ENCODE measurements at places on chromosomes 3 and 15.
A peak's percentile ranks its signal among the peaks of the same experiment; 100 is the strongest.

DNA sequence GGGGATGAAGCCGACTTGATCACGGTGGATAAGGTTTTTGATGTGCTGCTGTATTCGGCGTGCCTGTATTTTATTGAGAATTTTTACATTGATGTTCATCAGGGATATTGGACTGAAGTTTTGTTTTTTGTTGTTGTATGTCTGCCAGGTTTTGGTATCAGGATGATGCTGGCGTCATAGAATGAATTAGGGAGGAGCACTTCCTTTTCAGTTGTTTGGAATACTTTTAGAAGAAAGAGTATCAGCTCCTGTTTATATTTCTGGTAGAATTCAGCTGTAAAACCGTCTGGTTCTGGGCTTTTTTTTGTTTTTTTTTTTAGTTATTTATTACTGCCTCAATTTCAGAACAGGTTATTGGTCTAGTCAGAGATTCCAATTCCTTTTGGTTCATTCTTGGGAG is 93.7 kb downstream of the SLC25A26 start:
- no peak for DNase-seq

DNA sequence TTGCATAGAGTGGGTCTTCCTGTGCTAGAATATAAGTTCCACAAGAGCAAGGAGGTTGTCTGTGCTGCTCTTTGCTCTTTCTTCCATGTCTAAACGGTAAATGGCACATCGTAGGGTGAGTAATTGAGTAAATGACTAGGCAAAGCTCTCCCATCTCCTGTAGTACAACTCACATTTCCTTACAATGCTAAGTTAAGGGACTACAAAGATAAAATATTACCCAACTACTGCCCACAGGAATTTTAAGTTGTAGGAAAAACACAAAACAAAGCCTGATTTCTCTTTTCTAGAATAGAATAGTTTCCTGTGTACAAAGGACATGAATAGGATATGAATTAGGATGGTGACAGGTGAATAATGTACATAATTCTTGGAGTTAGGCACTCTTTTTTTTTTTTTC is 19.9 kb upstream of the LRIG1 start:
- DNase-seq: peak; percentile 43

DNA sequence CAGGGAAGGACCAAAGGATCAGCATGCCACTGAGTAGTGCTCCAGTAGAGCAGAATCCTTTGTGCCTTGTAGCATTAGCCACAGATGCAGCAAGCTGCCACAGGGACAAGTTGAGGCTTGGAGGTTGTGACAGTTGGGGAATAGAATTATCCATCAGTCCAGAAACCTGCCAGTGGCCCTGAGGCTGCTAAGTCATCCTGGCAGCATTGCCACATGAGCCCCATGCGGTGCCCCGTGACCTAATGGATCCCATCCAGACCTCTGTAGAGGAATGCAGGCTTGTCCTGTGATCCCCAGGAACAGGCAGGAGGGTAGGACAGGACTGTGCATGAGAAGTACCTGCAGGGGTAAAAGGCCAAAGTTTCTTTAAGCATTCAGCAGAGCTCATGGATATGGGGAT is 51.7 kb downstream of the BOC start:
- no peak for DNase-seq

DNA sequence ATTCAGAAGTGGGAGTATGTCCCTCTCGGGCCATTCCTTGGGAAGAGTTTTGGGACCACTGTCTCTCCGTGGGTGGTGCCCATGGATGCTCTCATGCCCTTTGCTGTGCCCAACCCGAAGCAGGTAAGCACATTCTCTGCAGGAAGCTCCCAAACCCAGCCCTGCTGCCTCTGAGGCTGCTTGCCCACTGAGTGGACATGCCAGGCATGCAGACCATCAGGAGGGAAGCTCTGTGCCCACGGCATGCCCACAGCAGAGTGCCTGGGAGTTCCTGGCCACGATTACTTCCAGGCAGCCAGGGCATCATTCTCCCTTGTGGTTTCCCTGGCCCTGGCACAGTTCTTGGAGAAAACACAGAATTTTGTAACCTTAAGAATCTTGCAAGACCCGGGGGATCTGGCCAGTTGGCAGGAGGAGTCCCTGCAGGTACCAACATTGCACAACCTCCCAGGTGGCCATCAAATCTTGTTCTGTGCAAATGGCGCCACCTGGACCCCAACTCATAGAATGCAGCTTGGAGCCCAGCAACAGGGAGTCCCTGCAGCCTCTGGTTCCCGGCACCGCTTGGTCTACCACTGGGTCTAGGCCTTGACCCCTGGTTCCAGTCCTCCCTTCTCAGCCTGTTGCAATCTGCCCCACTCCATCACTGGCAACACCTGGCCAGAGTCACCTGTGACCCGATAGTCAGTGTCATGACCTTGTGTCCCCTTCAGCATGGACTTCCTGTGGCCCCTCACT is 20.4 kb downstream of the FAH start:
- peak; percentile 38 for DNase-seq

DNA sequence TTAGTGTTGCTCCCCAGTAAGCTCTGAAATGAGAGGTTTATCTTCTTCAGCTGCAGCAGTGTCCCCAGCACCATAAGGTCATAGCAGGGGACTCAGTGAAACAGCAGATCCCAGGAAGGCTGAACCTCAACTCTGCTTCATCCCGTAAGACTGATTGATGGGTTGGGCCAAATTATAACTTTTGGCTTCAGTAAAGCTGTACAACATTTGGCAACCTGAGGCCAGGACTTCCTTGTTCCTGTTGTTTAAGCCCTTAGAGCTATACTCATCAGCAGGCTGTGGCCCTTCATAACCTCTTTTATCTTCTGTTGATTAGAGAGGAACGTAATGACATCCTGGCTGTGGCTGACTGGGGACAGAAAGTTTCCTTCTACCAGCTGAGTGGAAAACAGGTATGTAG is 29.0 kb downstream of the IFT122 start:
- DNase-seq: no peak

DNA sequence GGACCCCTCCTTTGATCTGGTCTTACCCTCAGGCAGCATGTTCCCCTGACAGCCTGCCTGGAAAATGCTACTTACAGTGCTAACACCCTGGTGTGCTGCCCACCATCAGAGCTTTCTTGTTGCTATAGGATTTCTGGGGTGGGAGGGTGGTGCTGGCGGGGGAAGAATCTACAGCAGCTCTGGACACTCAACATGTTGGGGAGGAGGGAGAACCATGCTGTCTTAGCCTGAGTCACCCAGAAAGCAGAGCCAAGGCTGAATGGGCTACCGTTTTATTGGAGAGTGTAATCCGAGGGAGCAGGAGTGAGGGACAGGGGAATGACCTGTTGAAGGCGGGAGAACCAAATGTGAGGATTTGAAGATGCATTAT is 45.6 kb downstream of the MFSD1 start:
- DNase-seq: peak; percentile 11

DNA sequence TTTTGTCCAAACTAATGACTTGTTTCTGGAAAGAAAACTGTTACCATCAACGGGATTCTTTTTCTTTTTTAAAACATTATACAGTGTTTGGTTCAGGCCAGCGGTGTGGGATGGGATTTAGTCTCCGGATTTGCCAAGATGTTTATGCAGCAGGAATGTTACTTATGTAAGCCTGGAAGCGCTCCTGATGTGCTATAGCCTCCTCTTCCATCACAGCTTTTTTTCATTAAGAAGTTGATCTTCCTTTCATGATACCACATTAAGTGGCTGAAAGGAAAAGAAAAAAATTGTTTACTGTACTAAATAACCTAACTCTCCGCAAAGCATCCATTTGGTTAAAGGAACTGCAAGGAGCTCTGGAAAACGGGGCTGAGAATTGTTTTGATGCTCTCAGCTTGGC is 120.5 kb upstream of the ALDH1A3 start:
- peak; percentile 90 for DNase-seq

- DNase-seq: peak; percentile 25
Observed at GRCh38 chr15:37973856-37974255, 39.4 kb downstream of the TMCO5A start.

- DNase-seq: peak; percentile 83
Observed at GRCh38 chr15:70259028-70259424, 161.3 kb upstream of the TLE3 start.

- DNase-seq: no peak
Observed at GRCh38 chr3:184682671-184683070, 29.2 kb downstream of the MAGEF1 start.

DNA sequence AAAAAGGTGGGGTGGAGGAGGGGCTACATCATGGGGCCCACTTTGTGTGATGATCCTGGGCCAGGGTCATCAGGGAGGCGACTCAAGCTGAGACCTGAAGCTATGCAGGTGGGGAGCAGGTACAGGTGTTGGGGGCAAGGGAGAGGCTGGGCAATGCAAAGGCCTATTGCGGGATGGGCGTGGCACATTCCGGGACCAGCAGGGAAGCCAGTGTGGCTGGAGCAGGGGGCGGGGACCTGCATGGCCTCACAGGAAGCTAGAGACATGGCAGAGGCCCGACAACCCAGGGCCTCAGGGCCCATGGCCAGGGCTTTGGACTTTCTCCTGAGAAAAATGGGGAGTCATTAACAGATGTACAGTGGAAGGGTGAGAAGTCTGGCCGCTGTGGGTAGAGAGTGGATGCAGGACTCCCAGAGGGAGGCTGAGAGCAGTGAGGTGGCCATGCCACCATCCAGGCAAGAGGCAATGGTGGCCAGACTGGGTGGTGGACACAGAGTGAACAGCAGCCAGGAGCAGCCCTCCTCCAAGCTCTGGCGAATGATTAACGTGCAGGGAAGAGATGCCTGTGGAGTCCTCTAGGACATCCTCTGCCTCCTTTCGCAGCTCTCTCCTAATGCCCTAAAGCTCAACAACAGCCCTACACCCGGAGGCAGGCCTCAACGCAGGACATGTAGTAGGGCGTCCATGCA is 122.6 kb upstream of the ATP2B2 start:
- no peak for DNase-seq

GRCh38 chr15:48472756-48473155 is 141.5 kb downstream of the DUT start:
- DNase-seq: no peak

- no peak for DNase-seq
Observed at GRCh38 chr15:52071570-52071969, 41.0 kb downstream of the BCL2L10 start.

GRCh38 chr3:108388136-108389132 is 92.1 kb downstream of the HHLA2 start:
- DNase-seq: peak; percentile 16

DNA sequence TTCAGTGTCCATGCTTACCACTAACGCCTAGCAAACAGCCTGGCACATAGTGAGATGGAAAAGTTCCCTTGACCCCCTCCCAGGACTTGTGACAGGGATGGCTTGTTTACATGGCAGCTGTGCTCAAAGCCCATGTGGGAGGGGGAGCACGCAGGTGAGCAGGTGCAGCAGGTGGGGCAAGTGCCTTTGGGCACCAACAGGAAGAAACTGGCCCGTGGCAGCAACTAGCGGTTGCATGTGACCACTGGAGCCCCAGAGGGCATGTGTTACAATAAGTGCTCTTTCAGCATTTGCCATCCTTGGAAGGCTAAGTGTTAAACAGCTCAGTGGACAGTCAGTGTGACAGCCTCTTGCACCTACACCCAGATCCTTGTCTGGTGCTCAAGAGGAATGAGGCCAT is 734.6 kb downstream of the TUSC7 start:
- no peak for DNase-seq

DNA sequence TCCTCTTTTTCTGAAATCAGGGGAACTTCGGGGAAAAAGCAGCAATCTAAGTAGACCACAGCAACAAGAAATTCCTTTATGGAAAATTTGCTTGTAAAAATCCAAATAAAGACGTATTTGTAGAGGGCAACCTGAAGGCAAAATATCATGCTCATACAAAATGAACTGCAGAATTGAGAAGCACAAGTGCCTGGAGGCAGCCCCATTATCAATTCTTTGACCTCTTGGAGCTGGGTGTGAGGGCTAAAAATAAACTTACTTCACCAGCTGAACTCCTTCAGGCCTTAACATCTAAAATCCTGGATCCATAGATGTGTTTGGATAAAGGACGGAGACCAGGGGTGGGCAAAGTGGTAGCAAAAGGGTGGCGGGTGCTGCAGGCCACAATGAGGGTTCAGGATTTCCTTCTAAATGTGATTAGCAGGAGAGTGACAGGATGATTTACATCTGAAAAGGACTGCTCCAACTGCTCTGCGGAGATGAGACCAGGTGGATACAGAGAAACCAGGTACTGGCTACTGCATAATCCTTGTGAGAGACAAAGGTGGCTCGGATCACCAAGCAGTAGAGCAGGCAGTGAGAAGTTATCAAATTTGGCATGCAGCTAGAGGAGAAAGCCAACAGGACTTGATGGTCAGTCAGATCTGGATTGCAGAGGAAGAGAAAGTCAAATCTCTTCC is 81.7 kb upstream of the TJP1 start:
- DNase-seq: no peak

GRCh38 chr15:56528136-56528535 is 63.2 kb upstream of the MNS1 start:
- no peak for DNase-seq

- DNase-seq: peak; percentile 8
Observed at GRCh38 chr3:142180761-142181362, 31.5 kb upstream of the TFDP2 start.

GRCh38 chr3:173092038-173092437 is 49.0 kb downstream of the SPATA16 start:
- no peak for DNase-seq

DNA sequence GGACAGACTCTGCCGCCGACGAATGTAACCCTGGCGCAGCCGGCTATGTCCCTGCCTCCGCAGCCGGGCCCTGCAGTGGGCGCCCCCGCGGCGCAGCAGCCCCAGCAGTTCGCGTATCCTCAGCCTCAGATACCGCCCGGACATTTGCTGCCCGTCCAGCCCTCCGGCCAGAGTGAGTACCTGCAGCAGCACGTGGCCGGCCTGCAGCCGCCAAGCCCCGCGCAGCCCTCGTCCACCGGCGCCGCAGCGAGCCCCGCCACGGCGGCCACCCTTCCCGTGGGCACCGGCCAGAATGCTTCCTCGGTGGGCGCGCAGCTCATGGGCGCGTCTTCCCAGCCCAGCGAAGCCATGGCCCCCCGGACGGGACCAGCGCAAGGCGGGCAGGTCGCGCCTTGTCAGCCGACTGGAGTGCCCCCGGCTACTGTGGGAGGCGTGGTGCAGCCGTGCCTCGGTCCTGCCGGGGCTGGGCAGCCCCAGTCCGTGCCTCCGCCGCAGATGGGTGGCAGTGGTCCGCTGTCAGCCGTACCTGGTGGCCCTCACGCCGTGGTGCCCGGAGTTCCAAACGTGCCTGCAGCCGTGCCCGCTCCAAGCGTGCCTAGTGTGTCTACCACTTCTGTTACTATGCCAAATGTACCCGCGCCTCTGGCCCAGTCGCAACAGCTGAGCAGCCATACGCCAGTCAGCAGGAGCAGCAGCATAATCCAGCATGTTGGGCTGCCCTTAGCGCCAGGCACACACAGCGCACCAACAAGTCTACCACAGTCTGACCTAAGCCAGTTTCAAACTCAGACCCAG is 2.4 kb downstream of the TSC22D2 start:
- no peak for DNase-seq
